Occipital lobe (tissue), 3 donors: ENCODE measurements at places on chromosomes 3 and 15. TPM values are rescaled to one million over a fixed set of nuclear protein-coding genes. Genes with fewer than 3 reads are reported as not detected.

DNA sequence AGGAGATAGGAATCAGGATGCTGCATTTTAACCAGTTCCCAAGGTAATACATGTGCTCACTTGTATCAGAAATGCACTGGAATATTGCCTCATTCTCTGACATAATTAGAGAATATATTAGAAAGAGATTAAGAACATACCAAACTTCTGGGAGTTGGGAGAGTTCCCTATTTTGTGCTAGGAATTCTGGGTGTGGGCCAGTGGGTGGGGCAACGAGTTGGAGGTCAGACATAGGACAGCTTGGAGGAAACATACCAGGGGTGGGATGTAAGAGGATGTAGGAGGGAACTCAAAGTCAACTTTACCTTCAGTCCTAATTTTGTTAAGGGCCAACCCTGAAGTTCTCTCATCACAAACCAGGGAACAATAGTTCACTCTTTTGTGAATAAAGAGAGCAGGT is 83.6 kb downstream of the SLC7A14 start:
- DNase-seq: no peak

Gene CCR4
- total RNA-seq: not detected

GRCh38 chr3:48848816-48849515 is 1.3 kb upstream of the PRKAR2A start:
- no peak for DNase-seq

DNA sequence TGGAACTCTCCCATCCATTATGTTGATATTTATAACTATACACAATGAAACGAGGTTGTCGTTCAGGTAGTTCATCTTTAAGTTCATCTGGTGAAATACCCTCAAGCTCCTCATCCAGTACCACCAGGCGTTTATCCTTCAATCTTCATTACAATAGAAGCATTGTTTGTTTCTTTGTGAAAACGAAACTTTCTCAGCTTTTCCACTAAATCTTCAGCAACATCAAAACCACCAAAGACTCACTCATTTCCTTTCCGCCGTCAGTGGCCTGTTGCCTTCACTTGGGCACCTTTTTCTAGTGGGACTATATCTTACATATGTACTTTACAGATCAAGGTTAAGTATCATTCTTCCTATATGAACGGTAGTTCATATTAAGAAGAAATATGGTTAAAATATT is 44.1 kb upstream of the TFG start:
- no peak for DNase-seq

Gene DLG1
- 142 TPM for total RNA-seq

GRCh38 chr15:23002920-23003319 is 22.8 kb upstream of the CYFIP1 start:
- DNase-seq: no peak

GRCh38 chr3:30353711-30354467 is 252.5 kb upstream of the TGFBR2 start:
- no peak for DNase-seq

Gene MYRIP
- 12.5 TPM for total RNA-seq

Gene FAM174B
- total RNA-seq: 13.6 TPM

DNA sequence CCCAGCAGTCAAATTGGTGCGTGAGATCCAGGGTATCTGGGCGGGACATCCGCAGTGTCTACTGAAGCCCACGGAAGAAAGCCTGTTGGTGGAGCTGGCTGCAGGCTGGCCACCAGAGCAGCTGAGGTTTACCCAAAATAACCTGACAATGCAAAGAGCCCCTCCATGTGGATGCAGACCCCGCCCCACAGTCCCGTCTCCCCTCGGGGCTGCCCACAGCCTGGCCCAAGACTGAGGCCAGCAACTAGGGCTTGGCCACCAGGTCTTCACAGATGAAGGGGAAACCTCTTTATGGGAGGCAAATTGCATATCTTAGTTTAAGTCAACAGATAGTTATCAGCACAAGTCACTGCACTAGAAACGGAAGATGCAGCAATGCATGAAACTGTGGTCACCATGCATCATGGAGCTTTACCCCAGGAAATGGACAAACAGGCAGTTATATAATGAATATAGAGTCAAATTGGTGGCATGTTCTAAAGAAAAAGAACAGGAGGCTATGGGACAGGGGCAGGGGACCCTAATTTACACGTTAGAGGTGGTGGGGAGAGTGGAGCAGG is 86.3 kb downstream of the ARNT2 start:
- DNase-seq: no peak

- DNase-seq: no peak
Measured at GRCh38 chr15:40029979-40030893, 8.7 kb downstream of the SRP14 start.

DNA sequence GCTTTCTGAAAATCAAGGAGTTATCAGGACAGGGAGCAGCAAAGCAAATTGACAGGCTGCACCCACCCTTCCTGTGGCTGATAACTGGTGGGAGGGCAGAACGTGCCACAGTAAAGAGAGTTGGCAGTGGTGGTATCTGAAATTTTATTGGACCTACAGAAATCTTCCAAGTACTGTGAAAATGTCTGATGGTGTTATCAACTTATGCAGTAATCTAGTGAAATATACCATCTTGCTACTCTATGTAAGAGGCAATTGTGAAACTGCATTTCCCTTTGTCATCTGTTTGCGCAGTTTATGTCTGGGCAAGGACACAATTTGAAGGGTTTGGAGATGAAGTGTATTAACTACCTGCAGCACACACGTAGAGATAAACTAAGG is 1.5 kb downstream of the PLCL2 start:
- DNase-seq: no peak

- no peak for DNase-seq
Measured at GRCh38 chr3:8529181-8529637, 27.6 kb downstream of the LMCD1 start.

Gene STXBP5L
- 18.6 TPM for total RNA-seq

DNA sequence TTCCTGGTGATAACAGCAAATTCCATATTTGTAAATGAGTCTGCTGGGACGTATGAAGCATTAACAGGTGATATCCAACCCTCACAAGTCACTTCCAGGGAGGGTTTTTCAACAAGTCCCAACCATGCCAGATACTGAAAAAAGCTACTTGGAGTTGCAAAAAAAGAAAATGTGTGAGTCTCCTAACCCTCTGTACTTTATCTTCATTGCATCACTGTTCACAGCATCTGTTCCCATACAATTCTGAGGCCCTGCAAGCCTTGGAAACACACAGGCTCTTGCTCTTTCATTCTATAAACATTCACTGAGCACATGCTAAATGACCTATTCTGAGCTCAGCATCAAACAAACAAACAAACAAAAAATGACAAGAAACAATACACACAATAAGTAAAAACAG is 120.8 kb downstream of the RFTN1 start:
- DNase-seq: no peak

DNA sequence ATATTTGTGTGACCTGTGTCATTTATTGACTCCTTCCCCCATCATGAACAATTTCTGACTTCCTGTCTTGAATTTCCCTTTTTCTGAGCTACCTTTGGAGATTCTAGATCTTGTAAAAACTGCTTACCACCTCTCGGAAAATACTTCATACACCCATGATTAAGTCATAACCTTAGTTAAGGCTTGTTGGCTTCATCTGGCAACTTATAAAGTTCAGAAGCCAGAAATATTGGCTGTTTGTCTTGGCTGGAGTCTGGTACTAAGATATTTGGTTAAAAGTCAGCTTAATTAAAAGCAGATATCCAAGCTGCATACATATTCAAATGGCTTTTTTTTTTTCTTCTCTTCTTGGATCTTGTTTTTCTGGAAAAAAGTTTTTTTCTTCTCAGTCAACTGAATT is 37.3 kb upstream of the B3GALNT1 start:
- no peak for DNase-seq

Gene GOLGA8T
- 0.16 TPM for total RNA-seq

Gene BCL2A1
- total RNA-seq: 0.94 TPM

DNA sequence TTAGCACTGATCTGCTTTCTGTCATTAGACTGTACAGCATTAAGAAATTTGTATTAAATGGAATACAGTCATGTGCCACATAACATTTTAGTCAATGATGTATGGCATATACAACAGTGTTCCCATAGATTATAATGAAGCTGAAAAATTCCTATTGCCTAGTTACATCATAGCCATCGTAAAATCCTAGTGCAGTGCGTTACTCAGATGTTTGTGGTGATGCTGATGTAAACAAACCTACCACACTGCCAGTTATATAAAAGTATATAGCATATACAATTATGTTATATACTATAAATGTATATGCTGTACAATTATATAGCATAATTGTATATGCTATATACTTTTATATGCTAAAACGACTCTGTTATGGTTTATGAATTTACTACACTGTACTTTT is 41.7 kb downstream of the APH1B start:
- no peak for DNase-seq

DNA sequence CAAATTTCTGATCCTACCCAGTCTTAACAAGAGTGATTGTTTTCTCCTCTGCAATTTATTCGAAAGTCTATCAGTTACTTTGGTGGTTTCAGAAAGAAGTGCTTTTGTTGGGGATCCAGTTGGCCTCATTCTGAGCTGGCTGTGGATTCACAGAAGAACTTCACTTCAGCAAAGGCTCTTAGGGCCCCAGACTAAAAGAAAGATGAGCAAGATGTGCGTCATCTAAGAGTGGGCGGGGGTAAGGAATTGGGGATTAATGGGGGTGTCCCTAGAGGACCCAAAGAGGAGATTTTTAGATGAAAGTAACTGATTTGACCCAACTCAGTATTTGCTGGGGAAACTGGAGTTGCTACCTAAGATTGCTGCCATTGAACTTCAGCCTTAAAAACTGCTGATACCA is 63.9 kb upstream of the TSEN2 start:
- no peak for DNase-seq

- DNase-seq: no peak
Measured at GRCh38 chr3:69137005-69137404, 14.6 kb upstream of the LMOD3 start.

GRCh38 chr3:32844914-32845313 is 27.1 kb downstream of the TRIM71 start:
- no peak for DNase-seq

- DNase-seq: no peak
Measured at GRCh38 chr15:49990835-49991545, 128.0 kb downstream of the ATP8B4 start.

GRCh38 chr3:42159147-42159546 is 68.0 kb downstream of the TRAK1 start:
- DNase-seq: no peak

Gene ZNF501
- 26.8 TPM for total RNA-seq

Gene IL20RB
- 0.62 TPM for total RNA-seq

- DNase-seq: no peak
Measured at GRCh38 chr3:141302364-141303141, 65.8 kb upstream of the ZBTB38 start.

DNA sequence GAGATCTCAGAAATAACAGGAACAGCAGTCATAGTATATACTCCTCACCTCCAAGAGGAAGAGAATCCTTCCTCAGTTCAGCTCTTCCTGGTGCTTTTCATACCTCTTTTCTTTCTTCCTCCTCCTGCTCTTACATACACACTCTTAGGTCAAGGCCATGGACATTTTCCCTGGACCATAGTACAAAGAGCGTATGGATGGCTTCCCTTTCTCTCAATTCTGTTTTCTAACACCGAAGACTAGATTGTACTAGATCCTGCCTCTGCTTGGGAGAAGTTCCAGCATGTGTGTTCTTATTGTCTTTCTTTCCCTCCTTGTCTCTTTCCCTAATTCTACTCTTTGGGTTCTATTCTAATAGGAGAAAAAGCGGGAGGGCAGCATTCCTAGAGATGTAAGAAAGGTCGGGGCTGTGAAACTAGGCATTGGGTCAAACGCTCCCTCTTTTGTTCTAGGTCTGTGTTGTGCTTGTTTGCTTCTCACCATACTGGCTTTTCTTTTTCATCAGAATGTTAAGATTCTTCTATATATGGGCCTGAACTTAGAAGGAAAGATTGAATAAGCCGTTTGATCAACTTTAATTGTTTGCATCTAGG is 77.4 kb downstream of the VPS8 start:
- no peak for DNase-seq
